ENCODE measurements at places on chromosomes 13 and 19.

- DNase-seq = no peak
These were observed 140.3 kb downstream of the DCT start for GRCh38 chr13:94339116-94339687.

GRCh38 chr19:1408300-1409203 lies 1.2 kb downstream of the DAZAP1 start:
- DNase-seq = no peak

DNA sequence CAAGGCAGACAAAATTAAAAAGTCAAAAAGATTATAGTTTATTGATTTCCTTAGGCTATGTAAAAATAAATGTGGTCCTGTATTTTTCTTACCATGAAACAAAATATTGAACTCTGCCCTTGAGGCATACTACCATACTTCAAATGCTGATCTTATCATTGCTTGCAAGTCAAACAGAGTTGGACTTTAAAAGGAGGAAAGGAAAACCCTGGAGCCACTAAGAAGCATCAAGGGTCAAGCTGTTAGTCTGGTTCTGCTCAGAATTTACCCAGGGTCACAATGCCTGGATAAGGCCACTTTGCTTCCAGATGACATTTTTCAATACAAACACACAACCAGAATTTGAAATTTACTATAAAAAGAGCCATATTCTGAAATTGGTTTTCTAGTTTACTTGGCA lies 2.2 kb upstream of the FREM2 start:
- DNase-seq = no peak

- DNase-seq = no peak
These were observed 57.4 kb downstream of the ZNF728 start for GRCh38 chr19:22945560-22945959.

DNA sequence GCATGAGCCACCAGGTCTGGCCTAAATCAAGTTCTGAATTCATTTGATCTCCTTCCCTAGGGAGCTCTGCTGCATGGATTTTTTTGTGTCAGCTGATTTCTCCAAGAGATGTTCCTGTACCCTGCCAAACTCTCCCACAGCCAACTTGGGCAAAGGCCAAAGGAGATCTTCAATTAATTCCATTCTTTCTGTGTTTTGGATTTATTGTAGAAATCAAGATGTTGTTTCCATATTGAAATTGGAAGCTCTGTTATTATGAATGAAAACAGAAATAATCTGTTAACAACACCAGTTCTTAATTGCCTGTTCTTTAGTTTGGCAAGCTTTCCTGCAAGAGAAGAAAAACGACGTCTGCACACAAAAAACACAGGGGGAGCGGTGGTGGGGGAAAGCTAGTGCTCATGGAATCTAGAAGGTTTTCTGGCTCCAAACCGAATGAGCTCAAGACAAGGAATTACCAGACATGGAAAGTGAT lies 86.5 kb upstream of the ABCC4 start:
- no peak for DNase-seq

- DNase-seq = no peak
These were observed 884.3 kb upstream of the PCDH20 start for GRCh38 chr13:62299988-62300387.

- DNase-seq = no peak
These were observed 11.9 kb upstream of the GARIN5A start for GRCh38 chr19:50488389-50489194.

DNA sequence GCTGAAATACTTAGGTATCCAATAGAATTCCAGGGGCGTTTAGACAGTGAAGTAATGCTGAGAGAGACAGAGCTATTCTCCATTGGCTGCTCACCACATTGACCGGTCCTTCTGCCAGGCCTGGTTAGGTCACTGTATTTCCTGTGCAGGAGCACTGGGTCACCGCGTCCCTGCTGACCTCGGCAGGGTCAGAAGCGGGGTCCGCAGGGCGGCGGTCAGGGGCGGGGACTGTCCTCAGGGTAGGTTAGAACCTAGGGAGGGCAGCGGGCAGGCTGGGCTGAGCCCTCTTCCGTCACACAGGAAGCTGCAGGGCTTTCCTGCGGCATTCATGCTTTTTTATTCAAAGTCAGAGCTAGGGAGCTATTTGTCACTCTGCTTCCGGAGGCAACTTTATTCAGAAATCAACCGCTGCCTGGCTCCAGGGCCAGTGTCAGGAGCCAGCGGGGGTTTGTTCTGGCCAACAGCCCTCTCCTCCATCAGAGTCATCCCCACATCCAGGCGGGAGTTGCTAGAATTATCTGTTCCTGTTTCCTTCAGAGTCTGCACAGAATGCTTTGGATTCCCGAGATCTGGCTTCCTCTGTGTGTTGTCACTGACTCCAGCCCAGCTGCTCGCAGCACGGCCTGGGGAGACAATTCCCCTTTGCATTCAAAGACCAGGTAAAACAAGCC lies 81.2 kb upstream of the WASF3 start:
- DNase-seq = no peak

DNA sequence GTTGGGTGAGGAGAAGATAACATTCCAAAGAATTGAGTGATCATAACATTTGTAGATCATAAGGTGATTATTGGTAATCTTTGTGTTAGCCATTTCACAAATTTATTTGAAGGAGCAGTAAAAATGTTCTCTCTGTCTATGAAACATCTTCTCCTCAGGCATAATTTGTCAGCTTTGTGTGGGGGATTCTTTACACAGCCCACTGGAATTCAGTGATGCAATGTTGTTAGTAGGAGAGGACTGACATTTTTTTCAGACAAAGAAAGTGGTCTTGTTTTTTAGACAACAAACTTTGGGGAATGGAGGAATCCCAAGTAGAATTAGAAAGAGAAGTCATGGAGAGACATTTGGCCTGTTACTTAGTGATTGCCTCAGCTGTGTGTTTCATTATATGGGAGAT lies 100.3 kb downstream of the ITGBL1 start:
- DNase-seq = no peak

DNA sequence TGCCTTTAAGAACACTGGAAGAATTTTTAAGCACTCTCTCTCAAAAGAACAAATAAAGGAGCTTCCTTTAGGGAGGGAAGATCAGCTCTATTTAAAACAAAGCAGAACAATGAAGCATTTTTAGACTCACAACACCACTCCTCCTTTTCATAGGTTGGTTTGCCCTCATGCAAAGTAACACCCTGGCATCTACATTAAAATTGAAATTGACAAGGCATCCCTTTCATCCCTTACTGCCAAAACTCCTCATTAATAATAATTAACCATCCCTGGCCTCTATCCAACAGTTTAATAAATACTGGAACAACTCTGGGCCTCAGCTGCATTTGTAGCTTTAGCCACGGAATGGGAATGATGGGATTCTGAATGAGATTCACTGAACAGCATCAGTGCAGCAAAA lies 929.1 kb downstream of the PCDH9 start:
- DNase-seq = no peak

DNA sequence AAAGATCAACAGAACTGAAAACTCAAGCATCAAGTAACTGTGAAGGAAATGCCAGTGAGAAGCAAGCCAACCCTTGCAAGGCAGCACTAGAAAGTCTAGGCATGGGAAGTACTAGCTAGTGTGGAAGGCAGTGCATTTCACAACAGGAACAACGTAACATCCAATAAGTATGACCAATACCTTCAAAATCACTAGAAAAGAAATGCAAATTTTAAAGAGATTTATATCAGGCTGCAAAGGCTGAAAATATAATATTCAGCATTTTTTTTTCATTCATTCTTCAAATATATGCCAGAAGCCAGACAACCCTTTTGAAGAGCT lies 121.9 kb downstream of the DLEU7 start:
- no peak for DNase-seq

GRCh38 chr13:106488076-106488475 lies 47.4 kb downstream of the EFNB2 start:
- DNase-seq = no peak

- DNase-seq = no peak
These were observed 1244.2 kb downstream of the DIAPH3 start for GRCh38 chr13:58919551-58919950.

DNA sequence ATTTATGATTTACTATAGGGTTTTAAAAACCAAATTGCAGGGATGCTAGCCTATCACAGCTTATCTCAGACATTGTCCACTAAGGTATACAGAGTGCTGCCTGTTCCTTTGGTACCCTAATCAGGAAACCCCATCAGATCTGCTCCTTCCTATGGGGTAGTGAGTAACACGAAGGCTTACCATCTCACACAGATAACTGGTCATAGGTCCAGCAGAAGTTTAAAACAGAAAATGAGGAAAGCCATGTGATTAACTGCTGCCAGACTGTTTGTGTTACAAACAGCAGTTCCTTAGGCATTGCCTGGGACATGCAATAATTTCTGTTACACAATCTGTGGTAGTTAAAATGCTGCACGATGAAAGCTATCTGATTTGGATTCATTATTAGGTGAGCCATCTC lies 53.5 kb upstream of the ALOX5AP start:
- no peak for DNase-seq

DNA sequence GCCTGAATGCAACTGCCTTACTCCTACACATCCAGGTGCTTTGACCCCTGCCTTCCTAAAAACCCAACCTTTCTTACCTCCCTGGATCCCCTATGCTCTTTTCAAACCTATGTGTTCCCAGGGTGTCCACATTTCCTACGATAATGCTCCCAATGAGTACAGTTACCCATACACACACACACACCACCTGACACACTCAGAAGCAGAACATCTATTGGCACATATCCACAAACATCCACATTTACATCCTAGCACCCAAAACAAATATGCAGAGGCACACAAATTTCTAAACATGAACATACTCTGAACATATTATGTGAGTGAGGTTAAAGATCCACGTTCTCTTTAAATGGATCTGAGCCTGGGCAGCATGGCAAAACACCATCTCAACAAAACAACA lies 22.4 kb upstream of the PLAUR start:
- no peak for DNase-seq

GRCh38 chr13:79525064-79525857 lies 44.3 kb downstream of the NDFIP2 start:
- no peak for DNase-seq

GRCh38 chr19:38675611-38676010 lies 28.2 kb downstream of the ACTN4 start:
- no peak for DNase-seq

DNA sequence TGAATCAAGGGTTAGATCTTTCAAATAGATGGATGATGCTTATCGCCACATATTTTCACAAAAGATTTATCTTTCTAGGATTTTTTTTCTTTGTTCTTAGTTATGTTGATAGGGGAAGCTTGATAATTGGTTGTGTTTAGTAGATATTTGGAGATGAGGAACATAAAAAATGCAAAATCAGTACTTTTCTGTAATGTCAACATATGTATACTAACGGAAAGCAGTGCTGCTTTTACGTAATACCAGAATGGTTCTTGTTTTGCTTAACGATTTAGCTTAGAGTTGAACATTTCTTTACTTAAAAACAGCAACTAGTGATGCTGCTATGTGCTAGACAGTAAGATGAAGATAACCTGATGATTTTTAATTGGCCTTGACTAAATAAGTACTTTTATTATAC lies 3.0 kb downstream of the ZMYM2 start:
- DNase-seq = no peak

DNA sequence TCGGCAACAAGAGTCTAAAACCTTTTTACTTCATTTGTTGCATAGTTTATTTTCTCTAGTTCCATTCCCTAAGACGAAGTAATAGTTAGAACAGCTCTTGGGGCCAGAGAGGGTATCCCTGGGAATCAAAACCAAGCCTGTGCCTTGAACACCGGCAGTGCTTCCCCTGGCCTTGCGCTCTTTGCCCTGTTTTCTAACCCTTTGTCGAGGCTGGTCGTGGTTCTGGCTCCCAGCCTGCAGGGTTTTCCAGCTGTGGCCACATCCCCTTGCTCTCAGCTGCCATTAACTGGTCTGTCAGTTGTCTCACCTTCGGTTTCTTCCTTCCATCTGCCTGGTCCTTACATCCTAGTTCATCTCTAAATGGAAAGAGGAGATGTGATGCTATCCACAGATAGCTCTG lies 61.0 kb downstream of the HSPH1 start:
- DNase-seq = no peak

GRCh38 chr13:49304763-49305700 lies 57.3 kb downstream of the CDADC1 start:
- DNase-seq = no peak

DNA sequence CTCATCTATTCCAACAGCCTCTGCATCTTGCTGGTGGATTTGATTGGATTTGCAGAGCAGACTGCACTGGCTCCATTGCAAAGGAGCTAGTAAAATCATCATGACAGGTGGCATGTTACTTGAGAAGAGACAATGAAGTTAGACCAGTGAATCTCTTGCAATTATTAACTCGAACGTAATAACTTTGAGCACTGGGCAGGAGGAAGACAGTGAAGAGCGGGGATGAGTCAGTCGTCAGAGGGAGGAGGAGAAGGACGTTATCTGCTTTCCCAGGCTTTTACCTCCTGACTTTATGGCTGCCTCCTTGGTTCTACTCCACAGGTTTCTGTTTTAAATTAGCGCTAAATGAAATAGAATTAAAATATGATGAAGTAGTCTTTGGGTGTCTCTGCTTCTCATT lies 257.8 kb upstream of the IPO5 start:
- DNase-seq = no peak

DNA sequence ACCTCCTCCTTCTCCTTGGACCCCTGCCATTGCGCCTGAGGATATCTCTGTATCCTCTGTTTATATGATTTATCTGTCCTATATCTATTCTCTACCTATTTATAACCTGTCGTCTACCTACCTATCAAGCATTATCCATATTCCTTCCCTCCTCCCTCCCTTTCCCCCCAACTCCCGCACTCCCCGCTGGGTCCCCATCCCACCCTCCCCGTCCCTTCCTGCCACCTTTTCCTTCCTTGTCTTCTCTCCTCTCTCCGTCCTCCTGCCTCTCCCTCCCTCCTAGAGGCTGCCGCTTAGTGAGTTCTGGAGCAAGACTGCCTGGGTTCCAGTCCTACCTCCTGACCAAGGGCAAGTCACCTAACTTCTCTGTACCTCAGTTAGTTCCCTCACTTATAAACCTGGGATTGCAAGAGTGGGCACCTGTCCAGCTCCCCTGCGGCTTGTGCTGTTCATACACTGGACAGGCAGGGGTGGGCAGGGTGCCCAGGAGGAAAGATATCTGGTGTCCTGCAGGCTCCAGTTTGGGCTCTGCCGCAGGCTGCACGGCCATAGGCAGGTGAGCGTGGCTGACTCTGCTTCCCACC lies 16.1 kb downstream of the TTYH1 start:
- DNase-seq = no peak

GRCh38 chr13:110379905-110380341 lies 72.8 kb downstream of the COL4A2 start:
- DNase-seq = no peak

DNA sequence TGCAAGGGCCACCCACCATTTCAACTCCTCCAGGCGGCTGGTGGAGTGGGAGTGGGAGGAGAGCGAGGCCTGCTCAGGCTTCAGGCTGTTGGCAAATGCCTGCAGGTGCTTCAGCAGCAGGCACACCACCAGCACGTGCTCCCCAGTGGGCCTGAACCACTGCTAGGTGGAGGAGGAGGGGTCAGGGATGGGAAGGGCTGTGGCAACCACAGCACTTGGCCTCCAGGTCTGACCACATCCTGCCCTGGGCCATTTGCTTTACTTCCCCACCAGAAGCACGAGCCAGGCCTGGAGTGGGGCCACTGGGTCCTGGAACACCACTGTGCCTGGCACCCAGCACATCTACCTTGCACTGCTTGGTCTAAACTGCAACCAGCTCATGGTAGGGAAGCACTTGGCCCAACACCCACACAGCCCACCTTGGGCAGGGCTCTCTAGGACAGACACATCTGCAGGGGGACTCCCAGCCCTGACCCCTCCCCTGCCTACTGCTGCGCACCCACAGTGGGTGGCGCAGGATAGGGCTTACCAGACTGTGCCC lies 26.2 kb downstream of the TUBA3C start:
- DNase-seq = peak; percentile 28

GRCh38 chr19:35419046-35419445 lies 29.0 kb upstream of the FFAR2 start:
- DNase-seq = no peak
